ENCODE measurements at places on chromosomes 2 and 18.

DNA sequence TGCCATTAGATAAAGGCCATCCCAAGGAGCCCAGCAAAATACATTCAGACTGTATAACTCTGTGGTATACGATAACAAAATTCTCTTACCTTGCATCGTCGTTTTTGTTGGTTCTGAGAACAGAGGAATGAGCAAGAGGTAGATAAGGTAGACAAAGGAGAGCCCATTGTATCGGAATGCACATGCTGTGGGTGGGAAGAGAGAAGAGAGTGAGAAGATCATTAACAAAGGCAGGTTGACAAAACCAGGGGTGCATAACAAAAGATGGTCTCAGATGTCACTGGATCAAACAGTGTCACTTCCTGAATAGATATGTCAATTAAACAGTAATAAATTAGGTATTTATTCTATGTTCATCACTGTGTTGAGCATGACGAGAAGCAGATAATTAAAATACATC lies 83.3 kb downstream of the PIEZO2 start:
- no peak for DNase-seq

DNA sequence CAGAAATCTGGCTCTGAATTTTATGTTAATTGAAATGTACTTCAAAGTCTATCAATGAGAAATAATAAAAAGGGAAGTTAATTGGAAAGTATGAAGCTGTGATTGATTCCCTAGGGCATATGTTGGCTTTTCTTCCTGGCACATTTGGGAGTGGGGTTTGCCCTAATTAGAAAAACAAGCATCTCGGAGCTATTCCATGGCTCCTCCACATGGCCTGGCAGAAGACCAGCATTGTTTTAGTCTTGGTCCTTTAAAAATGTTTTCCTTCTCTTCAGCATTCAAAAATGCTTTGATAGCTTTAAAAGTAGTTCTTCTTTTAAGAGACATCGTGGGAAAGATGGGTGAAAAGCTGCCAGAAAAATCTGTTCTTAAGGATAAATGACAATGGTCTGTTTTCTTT lies 445.5 kb upstream of the PKDCC start:
- no peak for DNase-seq

DNA sequence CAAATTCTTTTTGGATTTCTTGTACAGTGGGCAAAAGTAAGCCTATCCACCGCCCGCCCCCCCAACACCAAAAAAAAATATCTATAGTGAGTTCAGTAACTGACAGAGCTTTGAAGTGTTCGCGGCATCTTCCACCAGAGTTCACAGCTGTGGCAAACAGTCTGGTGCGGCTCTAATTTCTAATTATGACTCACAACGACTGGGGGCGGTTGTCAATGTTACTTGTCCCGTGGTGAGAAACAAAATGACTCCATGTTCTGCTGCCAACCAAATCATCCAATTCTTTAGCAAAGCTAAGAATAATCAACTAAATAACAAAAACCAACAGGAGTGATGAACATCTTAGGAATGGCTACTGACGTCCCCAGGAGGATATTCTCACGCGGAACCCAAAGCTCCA lies 392.5 kb upstream of the SALL3 start:
- DNase-seq = no peak

DNA sequence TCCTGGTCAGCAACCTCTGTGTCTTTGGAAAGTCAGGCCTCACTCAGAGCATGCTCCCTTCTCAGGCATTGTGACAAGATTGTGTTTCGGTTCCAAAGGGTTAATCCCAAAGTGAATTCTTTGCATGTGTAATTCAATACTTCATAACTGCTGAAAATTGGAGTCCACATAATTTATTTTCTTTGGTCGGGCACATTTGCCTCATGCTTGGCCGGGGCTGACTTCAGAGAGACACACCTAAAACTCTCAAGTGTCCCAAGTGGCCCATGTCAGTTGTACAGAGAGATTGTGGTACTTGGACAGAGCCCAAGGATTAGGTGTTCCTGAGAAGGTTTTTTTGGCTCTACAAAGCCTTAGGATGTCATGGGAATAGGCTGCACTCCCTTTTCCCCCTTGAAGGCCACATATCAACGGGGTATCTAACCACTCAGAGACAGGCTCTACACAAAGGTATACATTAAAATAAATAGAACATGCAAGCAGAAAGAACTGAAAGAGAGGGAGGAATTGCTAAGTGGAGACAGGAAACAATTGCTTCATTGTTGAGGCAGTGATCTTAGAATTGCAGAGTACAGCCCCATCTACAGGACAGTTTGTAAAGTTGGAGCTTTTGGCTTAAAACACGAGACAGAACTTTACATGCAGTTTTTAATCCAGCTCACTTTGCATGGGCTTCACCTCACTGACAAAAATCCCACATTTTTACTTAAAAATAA lies 1232.3 kb upstream of the ZEB2 start:
- DNase-seq = no peak

GRCh38 chr18:74775239-74775638 lies 177.6 kb downstream of the ZNF407 start:
- DNase-seq = no peak

DNA sequence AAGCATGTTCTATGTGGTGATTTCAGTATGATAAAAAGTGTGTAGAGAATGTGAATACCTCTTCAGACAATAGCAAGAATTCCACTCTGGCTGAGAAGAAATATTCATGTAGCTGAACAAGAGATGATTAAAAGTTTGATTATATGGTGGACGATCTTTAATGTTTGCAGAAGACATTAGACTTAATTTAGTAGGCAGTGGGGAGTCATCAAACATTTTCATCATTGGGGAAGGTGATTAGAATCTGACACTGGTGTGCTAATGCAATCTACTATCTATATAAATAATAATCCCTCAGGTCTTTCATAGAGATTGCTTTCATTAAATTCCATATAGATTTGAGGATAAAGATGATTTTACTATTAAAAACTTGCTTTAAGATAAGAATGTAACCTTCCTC lies 761.0 kb downstream of the SOCS6 start:
- no peak for DNase-seq

- no peak for DNase-seq
These were observed 14.7 kb downstream of the LINC00305 start for GRCh38 chr18:64134044-64134747.

DNA sequence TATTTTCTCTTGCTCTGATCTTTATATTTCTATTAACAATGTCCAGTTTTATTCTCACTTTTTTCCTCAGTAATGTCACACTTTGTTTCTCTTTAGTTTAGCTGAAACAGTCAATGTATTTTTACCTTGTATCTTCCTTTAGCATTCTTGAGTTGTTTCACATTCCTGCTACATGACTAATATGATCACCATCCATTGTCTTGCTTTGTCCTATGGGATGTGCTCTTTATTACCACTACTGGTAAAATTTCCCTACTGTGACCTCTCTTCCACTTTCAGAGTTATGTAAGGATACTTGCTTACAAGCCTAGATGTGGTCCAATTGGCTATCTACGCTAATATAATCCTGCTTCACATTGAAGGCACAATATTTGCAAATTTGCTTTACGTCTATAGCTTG lies 457.9 kb downstream of the PIK3C3 start:
- no peak for DNase-seq

DNA sequence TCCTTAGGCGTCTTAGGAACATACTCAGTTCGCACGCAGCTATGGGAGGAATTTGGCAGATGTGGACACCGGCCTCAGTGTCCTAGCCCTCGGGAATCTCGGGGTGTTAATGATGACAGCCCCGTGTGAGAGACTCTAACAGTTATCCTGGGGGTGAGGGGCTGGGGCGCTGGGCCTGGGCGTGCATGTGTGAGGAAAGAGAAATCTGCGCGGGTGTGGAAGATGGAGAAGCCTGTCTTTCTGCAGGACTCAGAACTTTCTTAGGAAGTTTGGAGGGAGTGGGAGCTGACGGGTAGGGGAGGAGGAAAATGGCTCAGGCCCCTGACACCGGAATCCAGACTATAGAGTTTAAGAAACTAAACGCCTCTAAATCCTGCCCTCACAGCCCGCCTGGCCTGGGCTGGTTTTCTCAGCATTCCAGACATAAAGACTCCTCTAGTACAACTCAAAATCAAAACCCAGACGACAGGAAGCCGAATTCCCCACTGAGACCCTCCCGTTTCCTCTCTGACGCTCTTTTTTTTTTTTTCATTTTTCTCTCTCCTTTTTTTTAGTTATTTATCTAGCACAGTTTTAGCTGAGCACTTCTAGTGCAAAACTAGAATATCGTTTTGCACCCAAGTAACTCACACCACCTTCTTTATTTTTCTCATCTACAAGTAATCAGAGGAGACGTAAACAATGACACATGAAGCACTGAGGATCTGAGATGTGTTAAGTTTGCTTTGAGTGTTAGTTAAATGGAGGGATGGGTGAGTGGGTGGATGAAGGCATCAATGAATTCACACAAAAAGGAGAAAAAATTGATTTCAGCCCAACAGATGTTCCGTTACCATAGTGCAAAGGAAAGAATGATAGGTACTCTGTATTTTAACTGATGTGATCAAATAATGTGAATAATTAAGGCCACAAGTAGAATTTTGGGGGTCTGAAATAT lies 1.2 kb upstream of the HAAO start:
- no peak for DNase-seq

DNA sequence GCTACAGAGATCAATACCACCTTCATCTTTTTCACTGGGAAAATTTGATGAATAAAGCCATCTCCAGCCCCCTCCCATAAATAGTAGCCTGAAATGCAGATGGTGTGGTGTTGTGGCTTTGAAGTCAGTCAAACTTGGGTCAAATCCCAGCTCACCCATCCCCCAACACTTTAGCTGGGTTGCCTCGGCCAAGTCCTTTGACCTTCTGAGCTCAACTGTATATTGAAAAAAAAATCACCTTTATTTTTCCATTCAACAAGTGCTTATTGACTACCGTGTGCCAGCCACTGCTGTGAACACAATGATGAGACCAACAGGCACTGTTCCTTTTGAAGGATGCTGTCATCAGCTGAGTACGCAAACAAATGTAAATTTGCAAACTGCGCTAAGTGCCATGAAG lies 35.1 kb upstream of the NTSR2 start:
- DNase-seq = no peak

DNA sequence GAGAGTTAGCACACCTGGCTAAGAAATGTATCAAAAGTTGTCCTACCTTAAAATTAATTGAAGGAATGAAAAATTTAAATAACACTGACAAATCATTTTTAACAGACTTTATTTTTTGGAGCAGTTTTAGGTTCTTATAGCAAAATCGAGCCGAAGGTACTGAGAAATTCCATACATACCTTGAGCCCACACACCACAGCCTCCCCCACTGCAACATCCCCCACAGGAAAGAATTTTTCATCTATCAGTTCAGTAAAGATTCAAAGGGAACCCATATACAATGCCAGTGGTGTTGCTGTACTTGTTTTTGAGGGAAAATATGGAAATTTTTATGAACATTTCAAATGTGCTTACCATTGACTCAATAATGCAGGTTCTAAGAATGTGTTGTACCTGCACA lies 169.8 kb upstream of the HS6ST1 start:
- DNase-seq = no peak

- no peak for DNase-seq
These were observed 1.3 kb downstream of the HS6ST1 start for GRCh38 chr2:128317181-128317898.

DNA sequence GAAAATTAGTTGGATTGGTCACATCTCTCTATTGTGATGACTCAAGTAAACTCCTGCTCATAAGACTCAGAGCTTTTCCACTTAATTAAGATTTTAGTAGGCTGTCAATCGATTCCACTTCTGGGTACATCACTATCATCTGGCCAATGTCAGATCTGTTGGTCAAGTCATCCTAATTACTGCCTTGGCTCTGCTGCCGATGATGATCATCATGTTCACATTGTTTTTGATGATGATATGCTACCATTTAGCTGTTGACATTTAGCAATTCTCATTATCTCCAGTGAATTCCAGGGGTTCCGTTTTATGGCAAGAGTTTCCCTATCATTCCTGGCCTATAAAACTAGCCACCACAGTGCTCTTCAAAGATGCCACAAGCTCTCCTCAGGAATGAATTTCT lies 253.4 kb downstream of the IKZF2 start:
- no peak for DNase-seq

- no peak for DNase-seq
These were observed 89.4 kb upstream of the SLC38A11 start for GRCh38 chr2:165044505-165045303.

- no peak for DNase-seq
These were observed 80.9 kb upstream of the FOSL2 start for GRCh38 chr2:28311660-28312249.

DNA sequence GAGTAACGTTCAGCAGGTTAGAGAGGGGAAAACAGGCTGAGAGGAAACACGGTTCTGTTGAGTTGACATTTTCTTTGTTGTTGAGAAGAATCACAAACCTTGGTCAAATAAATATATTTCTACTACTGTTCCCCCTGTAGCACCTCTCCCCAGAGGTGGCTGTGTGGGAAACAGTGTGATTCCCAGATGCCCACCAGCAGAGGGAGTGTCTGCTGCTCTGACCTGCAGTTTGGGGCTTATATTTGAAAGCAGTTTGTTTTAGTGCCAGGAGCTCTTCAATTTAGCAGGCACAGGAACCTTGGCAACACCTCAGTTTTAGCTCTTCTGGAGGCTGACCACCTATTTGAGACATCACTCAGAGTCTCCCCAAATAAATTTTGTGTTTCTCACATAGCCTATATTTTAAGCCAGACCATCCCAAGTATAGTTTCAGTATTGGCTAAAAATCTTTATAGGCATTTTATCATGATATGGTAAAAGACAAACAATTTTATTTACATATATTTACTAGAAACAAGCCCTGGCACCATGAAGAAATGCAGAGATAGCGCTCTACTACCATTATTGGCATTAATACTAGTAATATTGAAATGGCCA lies 75.7 kb downstream of the PIK3C3 start:
- DNase-seq = no peak

DNA sequence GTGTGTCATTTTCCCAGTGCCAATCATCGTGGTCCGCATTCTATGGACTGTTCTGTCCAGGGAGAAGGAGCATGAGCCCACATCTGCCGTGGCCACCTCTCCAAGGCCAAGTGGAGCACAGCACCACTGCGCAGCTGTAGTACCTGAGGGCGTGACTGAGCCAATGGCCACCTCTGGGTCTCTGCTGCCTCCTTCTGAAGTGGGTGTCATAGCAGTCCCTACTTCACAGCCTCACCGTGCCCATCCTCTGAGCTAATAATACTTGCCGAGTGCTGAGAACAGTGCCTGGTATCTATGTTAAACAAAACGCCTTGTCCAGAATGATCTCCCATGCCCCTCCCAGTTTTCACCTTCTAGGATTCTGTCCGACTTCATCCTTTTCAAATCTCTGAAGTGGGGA lies 256.1 kb downstream of the PRKCE start:
- no peak for DNase-seq

- no peak for DNase-seq
These were observed 143.9 kb downstream of the NCK2 start for GRCh38 chr2:105888625-105889024.

GRCh38 chr2:225999692-226000091 lies 600.2 kb downstream of the NYAP2 start:
- DNase-seq = no peak

- no peak for DNase-seq
These were observed 31.5 kb upstream of the PDIA6 start for GRCh38 chr2:10844097-10844496.

GRCh38 chr2:126715111-126715510 lies 59.2 kb downstream of the GYPC start:
- no peak for DNase-seq

Data from stimulated activated CD8-positive, alpha-beta memory T cell treated with anti-CD3 and anti-CD28 coated beads, Interleukin-4, amount 100 ng/mL, for 24 hours (primary cell).